ENCODE measurements at places on chromosomes 11 and 22.
A peak's percentile ranks its signal among the peaks of the same experiment; 100 is the strongest.

- no peak for DNase-seq
Observed at GRCh38 chr22:28873183-28873963, 10.0 kb upstream of the ZNRF3 start.

DNA sequence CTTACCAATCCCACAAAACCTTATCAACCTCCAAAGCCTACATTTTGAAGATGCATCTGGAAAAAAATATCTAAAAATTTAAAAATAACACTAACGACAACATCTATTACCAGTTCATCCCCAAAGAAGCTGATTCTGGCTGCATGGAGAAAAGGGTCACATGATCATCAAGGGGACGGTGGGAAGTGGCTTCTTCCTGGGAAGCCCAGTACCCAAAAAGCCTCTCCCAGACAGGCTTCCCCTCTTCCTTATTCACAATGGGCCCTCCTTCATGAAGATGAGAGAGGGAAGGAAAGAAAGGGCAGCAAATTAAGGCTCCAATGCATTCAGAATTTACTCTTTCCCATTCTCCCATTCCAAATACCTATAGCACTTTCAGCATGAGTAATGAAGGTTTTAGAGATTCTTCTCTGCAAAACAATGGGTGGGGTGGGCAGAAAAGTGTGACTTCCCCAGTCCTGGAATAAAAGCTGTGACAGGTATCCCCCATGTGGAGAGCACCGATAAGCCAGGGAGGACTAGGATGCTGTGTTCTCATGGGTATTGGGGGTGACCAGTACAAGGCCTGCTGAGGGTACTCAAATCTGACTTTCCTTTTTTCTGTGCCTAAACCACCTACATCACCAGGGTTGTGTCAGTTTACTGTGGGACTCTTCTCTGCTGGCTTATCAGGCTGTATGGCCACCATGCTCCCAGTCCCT, 88.2 kb downstream of the SIK3 start:
- no peak for DNase-seq

- no peak for DNase-seq
Observed at GRCh38 chr11:116390963-116391362, 381.8 kb downstream of the BUD13 start.

DNA sequence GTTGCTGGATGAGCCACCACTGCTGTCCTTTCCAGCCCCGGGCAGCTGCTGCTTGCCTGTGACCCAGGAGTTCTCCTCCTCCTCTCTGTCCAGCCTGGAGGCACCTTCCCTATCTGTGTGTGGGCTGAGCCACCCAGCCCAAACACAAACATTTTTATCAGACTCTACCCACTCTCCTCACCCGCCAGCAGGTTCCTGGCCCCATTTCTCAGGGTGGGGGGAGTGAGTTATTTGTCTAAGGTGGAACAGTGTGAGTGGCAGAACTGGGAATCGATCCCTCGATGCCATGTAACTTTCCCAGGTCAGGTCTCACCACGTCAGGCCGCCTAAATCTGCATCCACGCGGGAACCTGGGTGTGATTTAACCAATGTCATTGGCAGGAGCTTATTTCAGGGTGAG, 20.8 kb upstream of the SMIM38 start:
- no peak for DNase-seq

DNA sequence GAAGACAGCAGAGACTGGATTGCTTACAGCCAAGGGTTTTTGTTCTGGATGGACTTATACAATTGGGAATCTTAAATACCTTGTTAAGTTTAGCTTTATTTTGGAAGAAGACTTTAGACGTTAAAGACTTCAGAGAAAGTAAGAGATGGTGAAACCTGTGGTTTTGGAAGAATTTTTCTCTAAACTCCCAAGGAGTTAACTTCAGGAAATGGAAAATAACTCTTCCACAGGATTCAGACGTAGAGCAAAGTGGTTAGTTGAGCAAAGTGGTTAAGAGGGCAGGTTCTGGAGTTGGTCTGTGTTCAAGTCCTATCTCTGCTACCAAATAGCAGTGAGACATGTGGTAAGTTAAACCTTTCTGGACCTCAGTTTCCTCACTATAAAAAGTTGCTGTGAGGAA, 12.8 kb downstream of the PITPNB start:
- DNase-seq: no peak

DNA sequence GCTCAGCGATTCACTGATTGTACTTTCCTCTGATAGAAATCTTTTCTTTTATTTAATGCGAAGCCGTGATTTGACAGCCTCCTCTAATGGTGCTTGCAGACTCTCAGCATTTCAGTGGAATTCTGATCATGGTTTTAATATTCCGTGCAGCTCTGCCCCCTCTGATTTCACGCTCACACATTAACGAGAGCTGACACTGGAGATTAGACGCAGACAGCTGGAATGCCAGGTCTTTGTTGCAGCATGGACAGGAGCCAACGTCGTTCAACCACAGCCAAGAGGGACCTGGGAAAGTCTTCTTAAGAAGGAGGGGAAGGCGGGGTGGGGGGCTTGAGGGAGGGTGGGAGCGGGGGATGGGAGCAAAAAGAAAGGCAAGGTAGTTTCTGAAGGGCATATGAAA, 186.4 kb downstream of the BLID start:
- no peak for DNase-seq

GRCh38 chr22:20130731-20131596, 640 bp upstream of the ZDHHC8 start:
- peak; percentile 35 for DNase-seq

DNA sequence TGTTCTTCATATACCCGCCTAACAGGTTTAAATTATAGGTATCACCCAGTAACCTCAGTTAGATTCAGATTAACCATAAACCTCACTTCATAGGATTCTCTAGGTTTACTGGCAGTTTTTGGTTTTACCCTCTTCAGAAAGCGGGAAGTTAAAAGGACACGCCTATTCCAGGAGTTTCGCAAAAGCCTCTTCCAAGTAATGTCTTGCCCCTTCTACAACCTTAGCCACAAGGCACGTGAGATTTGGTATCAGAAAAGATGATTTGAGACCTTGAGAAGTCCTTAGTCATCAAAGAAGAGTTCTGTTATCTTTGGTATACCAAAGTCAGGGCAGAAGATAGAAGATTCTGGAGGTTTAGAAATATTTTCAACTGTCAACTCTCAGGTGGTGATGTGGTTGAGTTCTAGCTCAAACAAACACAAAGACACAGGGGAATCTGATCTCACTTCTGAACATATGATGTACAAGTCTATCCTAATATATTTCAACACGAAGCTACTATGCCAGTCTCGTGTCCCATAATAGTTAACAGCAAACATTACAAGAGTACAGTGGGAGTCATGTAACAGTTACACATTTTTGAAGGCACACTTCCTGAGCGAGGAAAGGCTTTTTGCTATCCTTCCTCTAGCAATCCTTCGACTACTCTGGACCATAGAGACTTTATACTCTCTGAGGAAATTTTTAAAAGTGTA, 103.5 kb downstream of the USP35 start:
- DNase-seq: no peak

- DNase-seq: no peak
Observed at GRCh38 chr22:25654676-25655075, 87.3 kb upstream of the MYO18B start.

- no peak for DNase-seq
Observed at GRCh38 chr11:100823360-100823759, 136.3 kb downstream of the ARHGAP42 start.

GRCh38 chr11:75563978-75564552, 2.0 kb downstream of the SERPINH1 start:
- DNase-seq: no peak

DNA sequence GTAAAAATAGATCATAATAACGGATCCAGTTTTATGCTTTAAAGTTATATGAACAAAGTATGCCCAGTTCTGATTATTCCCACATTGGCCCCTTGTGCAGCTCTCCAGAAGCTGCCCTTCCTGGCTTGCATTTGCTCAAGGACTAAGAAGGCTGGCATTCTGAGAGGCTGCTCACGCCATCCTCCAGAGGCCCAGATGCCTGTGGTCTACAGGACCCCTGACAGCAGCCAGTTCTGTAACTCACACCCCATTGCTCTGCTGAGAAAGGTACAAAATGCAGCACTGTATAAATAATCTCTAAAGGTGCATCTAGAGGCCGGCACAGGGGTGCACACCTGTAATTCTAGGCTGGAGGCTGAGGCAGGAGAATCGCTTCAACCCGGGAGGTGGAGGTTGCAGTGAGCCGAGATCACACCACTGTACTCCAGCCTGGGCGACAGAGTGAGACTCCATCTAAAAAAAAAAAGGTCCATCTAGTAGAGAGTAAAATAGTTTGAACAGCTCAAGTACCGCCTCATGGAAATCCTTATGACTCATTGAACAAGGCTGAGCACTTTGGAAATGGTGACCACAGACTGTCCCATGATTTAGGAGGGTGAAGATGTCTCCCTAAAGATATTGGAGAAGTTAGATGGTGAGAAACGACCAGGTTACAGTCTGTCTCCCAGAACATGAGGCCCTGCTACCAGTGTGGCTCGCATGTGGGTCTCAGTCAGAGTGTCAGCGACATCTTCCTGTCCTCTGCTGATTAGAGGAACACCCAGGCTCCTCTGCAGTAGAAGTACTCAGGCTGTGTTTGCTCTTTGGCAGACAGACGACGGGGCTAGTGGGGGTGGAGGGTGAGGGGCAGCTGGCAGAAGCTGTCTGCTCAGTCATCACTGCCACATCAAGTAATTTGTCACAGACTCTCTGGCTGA, 56.3 kb downstream of the KREMEN1 start:
- DNase-seq: no peak

- no peak for DNase-seq
Observed at GRCh38 chr11:58656348-58656747, 33.9 kb downstream of the CNTF start.

- no peak for DNase-seq
Observed at GRCh38 chr11:85307366-85307765, 319.8 kb downstream of the DLG2 start.

DNA sequence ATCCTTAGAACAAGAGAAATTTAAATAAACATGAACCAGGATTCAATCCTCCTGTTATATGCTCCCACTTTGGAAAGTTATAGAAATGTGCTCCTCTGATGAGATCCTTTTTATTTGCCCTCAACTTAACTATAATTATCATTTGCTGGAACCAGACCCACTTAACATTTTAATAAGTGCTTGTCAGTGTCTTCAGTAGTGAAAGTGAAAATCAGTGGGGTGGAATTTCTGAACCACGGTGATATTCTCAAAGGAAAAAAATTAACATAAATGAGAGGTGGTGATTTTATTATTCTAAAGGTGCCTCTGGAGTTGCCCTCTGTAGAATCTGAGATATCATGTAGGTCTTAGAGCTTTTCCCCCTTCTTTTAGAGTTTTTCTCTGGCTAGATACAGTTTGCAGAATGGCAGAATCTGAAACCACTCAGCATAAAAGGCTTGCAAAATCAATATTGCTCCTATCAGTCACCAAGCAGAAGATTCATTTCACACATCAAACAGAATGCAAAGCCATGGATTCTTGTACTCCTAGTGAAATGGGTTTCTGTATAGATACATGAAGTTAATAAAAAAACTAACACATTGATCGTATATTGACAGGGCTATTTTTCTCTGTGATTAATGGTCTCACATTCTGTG, 213.2 kb downstream of the LUZP2 start:
- DNase-seq: no peak

GRCh38 chr11:107549253-107549953, 16.1 kb downstream of the ALKBH8 start:
- DNase-seq: peak; percentile 35

- DNase-seq: no peak
Observed at GRCh38 chr11:118286545-118286944, 18.0 kb upstream of the CD3E start.

GRCh38 chr11:61567286-61568061, 13.4 kb downstream of the SYT7 start:
- DNase-seq: peak; percentile 75

- DNase-seq: no peak
Observed at GRCh38 chr11:97893612-97894011, 1127.1 kb upstream of the CNTN5 start.

DNA sequence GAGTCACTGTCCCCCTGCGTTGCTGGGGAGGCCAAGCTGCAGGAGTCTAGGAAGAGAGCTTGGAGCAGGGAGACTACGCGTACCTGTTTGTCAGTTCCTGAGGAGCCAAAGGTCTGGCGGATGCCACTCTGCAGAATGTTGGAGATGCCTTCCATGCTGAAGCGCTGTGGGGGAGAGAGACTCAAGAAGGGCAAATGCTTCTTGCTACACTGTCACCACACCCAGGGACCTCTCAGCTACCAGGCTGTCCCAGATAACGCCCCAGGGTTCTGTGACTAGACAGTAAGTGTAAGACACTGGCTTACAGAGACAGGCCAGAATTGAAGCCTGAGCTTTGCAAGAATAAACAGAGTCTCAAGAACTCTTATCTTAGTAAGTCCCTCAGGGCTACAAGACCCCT, 42.0 kb downstream of the FEZ1 start:
- no peak for DNase-seq

GRCh38 chr11:79382301-79383050, 58.4 kb downstream of the TENM4 start:
- DNase-seq: no peak

- no peak for DNase-seq
Observed at GRCh38 chr11:117170210-117170609, 8.3 kb upstream of the SIDT2 start.

DNA sequence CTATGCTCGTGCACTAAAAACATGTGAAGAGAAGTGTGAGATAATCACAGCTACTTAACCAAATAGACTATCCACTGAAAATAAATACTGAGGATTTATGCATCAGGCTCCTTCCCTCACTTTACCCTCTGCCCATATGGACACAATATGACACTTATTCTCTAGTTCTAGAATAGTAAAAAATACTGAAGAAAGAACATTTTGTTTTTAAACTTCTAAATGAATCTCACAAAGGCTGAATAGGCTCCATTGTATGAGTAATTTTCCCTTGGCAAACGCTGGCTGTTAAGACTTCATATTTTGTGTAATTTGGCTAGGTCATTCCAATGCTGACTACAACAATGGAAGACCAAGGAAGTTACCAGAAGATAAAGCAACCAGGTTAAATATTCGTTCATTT, 9.9 kb downstream of the HPS5 start:
- no peak for DNase-seq

DNA sequence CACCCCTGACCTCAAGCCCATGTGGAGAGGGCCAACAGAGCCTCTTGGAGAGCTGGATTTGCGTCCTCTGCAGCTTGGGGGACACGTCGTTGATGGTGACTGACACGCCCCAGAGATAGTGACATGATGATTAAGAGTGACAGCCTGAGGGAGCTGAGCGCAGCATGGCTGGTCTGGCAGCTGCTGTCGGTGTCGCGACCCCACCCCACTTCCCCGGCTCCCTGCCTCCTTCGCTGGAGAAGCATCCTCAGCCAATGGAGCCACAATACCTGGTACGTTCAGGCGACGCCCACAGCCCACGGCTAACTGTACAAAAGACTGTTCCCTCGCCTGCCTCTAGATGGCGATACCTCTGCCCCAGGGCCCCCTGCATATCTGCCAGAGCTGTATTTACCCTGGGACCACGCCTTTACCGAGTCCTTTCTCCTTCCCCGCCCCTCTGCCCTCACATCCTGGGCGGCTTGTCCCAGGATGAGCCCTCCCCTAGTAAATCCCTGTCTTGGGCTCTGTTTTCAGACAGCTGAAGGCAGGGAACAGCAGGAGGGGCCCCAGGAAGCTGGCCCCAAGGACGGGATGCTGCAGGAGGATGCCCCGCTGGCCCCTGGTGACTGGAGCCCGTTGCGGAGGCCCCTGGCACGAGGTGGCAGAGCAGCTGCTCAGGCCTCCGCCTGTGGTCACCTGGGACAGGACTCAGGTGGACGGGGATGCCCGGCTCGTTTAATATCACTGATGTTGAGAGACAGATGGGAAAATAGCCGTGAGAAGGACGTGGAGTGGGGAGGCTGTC, 90.6 kb downstream of the RPS6KA4 start:
- peak; percentile 49 for DNase-seq

GRCh38 chr22:28951969-28952521, 68.7 kb downstream of the ZNRF3 start:
- DNase-seq: no peak

All from NCI-H460 (cell line).